ENCODE measurements at places on chromosomes 5 and 9. TPM values are rescaled to one million over a fixed set of nuclear protein-coding genes. Genes with fewer than 3 reads are reported as not detected.

DNA sequence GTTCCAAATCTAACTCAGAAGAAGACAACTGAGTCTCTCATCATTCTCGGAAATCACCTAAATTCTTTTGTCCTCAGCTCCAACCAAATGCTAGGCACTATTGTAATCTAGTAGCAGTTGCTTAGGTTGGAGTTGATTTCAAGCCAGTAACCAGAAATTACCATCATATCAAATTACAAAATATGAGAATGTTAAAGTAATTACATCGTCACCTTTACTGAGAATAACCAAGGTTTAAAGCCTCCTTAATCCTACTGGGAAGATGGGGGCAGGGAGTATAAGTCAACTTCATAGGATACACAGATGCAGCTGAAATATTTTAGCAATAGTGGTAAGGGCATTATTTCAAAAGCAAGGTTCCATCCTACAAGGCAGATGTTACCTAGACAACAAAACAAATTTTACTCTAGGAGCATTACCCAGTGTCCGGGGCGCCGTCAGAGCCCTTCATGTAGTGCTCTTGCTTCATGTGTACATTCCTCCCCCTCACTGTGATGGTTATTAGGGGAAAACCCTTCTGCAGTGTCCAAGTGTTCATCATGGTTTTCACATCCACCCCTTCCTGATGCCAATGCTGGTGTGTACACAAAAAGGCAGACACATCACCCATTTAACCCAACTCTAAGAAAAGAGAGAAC is 19.5 kb downstream of the ERAP1 start:
- H3K27ac ChIP-seq, result no peak overlapping the region
- H3K4me1 ChIP-seq, result no peaks in the 10 kb centered on the region
- DNase-seq, result no peak
- H3K36me3 ChIP-seq, result peaks cover 64% of the 10 kb centered on the region

DNA sequence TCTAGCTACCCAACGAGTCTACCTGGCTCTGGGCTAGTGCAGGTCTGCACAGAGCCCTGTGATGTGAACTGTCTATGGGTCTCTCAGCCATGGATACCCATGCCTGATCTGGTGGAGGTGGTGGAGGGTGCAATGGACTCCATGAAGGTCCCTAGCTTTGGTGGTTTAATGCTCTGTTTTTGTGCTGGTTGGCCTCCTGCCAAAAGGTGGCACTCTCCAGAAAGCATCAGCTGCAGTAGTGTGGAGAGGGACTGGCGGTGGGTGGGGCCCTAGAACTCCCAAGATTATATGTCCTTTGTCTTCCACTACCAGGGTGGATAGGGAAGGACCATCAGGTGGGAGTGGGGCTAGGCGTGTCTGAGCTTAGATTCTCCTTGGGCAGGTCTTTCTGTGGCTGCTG is 290.1 kb downstream of the AGTPBP1 start:
- H3K4me3 ChIP-seq, result no peak overlapping the region
- no peak overlapping the region for H3K27ac ChIP-seq
- H3K4me1 ChIP-seq, result no peaks in the 10 kb centered on the region
- peaks cover 19% of the 10 kb centered on the region for H3K27me3 ChIP-seq
- DNase-seq, result no peak

IFNA21 gene
- total RNA-seq, result not detected

GRCh38 chr9:16619402-16619801 is 251.1 kb downstream of the BNC2 start:
- H3K4me1 ChIP-seq, result no peaks in the 10 kb centered on the region
- no peaks in the 10 kb centered on the region for H3K36me3 ChIP-seq

ESM1 gene
- total RNA-seq, result not detected

DNA sequence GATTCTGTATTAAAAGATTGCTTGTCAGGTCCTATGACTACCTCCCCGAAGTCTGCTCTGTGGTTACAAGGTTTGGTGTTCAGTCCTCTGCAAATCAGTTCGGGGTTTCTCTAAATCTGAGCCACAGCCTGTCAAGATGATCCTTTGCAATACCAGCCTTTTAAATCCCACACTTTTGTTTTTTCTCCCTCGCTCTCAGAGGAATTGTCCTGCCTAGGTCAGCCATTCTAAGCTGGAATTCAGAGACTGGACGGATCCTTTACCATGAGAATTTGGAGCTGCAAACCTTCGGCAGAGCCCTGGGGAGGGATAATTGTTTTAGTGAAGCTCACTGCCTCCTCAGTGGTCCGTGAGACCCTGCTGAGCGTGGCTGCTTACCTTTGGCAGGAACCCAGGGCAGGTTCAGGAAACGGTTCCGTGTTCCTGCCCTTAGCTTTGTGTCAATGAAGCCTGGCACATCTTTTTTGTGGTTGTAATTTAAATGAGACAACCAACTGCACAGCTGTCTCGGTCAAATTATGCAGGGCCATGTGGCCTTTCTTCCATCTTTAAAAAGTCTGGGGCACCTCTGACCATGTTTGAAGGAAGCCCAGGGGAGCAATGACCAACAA is 47.2 kb downstream of the EBF1 start:
- H3K27me3 ChIP-seq, result peaks cover 59% of the 10 kb centered on the region
- DNase-seq, result no peak
- H3K36me3 ChIP-seq, result no peaks in the 10 kb centered on the region
- H3K4me3 ChIP-seq, result no peak overlapping the region
- H3K4me1 ChIP-seq, result peaks cover 4% of the 10 kb centered on the region

- no peak for DNase-seq
- peaks cover 26% of the 10 kb centered on the region for H3K4me1 ChIP-seq
- H3K36me3 ChIP-seq, result no peaks in the 10 kb centered on the region
- H3K27me3 ChIP-seq, result peaks cover 33% of the 10 kb centered on the region
Observed at GRCh38 chr9:128247226-128247803, 28.5 kb downstream of the GOLGA2 start.

- no peak for DNase-seq
- peak overlapping the region; percentile 70 for H3K27ac ChIP-seq
- H3K27me3 ChIP-seq, result no peaks in the 10 kb centered on the region
- no peak overlapping the region for H3K4me3 ChIP-seq
- H3K4me1 ChIP-seq, result peaks cover 28% of the 10 kb centered on the region
Observed at GRCh38 chr9:113563826-113564497, 100.4 kb downstream of the RGS3 start.

- no peak overlapping the region for H3K27ac ChIP-seq
- peaks cover 25% of the 10 kb centered on the region for H3K36me3 ChIP-seq
- H3K4me3 ChIP-seq, result no peak overlapping the region
Observed at GRCh38 chr5:66010476-66010875, 84.1 kb downstream of the ERBIN start.

MSMP gene
- total RNA-seq, result 0.61 TPM

GRCh38 chr9:6512085-6512657 is 99.2 kb downstream of the UHRF2 start:
- peaks cover 26% of the 10 kb centered on the region for H3K36me3 ChIP-seq
- H3K4me3 ChIP-seq, result no peak overlapping the region
- no peaks in the 10 kb centered on the region for H3K27me3 ChIP-seq
- no peak for DNase-seq
- H3K4me1 ChIP-seq, result peaks cover 4% of the 10 kb centered on the region

OR1Q1 gene
- not detected for total RNA-seq

TLX3 gene
- not detected for total RNA-seq

GRCh38 chr5:115641948-115642347 is 16.1 kb upstream of the TMED7 start:
- no peak overlapping the region for H3K27ac ChIP-seq
- no peak overlapping the region for H3K4me3 ChIP-seq
- peaks cover 49% of the 10 kb centered on the region for H3K27me3 ChIP-seq
- peaks cover 18% of the 10 kb centered on the region for H3K4me1 ChIP-seq
- H3K36me3 ChIP-seq, result no peaks in the 10 kb centered on the region

DNA sequence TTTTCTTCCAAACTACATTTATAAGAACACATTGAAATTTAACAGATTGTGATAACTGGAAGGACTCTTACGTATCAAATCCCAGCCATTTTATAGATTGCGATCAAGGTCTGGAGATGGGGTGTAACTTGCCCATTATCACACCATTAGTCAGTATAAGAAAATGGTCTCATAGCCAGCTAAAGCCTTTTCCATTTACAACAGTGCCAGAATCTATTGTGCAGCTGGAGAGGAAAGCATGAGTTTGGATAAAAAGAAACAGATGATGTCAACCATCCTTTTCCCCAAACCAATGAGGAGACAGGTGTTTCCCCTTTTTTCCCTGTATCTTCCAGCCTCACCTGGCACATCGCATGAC is 658.8 kb downstream of the ACTL7B start:
- no peak overlapping the region for H3K27ac ChIP-seq
- DNase-seq, result no peak
- no peaks in the 10 kb centered on the region for H3K4me1 ChIP-seq
- no peak overlapping the region for H3K4me3 ChIP-seq
- H3K36me3 ChIP-seq, result no peaks in the 10 kb centered on the region
- no peaks in the 10 kb centered on the region for H3K27me3 ChIP-seq

CCDC187 gene
- not detected for total RNA-seq

Measured in activated CD8-positive, alpha-beta T cell treated with anti-CD3 and anti-CD28 coated beads, Interleukin-2, amount 10 ng/mL, durations not matched to agents 7 days and 5 days (primary cell).